GM18507 (cell line): ENCODE measurements at places on chromosomes 2 and 18.

DNA sequence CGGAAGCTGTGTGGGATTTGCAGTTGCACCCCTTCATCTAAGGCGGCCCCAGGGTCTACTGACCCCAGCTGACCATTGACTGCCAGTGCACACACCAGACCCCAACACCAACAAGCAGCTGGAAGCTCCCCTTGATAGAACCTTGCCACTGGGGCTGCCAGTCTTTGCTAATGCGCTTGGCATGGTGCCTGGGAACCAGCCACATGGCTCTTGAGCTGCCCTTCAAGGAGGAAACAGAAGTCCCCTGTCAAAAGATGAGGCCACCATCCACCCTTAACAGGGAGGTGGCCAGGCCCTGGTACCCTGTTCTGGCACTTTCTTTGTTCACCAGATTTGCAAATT is 8.6 kb downstream of the ALPI start:
- no peak for DNase-seq

DNA sequence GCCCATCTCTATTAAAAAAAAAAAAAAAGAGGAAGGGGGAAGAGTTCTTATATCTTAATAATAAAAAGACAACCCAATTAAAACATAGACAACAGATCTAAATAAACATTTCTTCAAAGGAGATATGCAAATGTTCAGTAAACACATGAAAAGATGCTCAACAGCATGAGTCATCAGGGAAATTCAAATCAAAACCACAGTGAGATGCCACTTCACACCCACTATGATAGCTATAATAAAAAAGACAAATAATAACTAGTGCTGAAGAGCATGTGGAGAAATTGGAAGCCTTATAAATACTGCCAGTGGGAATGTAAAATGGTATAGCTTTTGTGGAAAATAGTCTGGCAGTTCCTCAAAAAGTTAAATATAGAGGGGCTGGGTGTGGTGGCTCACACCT is 61.5 kb upstream of the CYP20A1 start:
- DNase-seq, result no peak

- no peak for DNase-seq
Measured at GRCh38 chr2:186820303-186820702, 28.7 kb downstream of the ZSWIM2 start.

DNA sequence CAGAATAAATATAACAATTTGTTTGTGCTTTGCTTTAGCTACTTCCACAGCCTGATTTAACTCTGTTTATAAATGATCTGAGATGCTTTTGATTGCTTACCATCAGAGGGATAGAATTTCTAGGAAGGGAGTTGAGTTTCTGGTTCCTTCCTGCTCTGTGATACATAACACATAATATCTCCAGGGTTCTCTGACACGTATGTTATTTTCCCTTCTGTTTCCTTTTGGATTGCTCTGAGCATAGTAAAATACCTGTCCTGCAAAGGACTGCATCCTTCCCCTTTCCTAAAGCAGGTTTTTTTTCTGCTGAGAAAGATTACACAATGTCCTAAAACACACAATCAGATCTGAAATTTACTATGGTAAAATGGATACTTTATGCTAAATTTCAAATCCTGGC is 76.1 kb downstream of the CABYR start:
- DNase-seq, result no peak

GRCh38 chr18:55775972-55776371 is 188.0 kb upstream of the TCF4 start:
- DNase-seq, result no peak

- DNase-seq, result no peak
Measured at GRCh38 chr2:113167115-113167932, 6.4 kb upstream of the PSD4 start.

- DNase-seq, result no peak
Measured at GRCh38 chr18:12079491-12080237, 14.0 kb upstream of the ANKRD62 start.

- DNase-seq, result no peak
Measured at GRCh38 chr2:239548451-239548871, 147.6 kb upstream of the HDAC4 start.

- no peak for DNase-seq
Measured at GRCh38 chr18:58305792-58306191, 261.8 kb downstream of the NEDD4L start.

- DNase-seq, result no peak
Measured at GRCh38 chr2:17373041-17373440, 145.2 kb downstream of the RAD51AP2 start.

- no peak for DNase-seq
Measured at GRCh38 chr18:3279201-3280185, 17.6 kb downstream of the MYL12B start.

DNA sequence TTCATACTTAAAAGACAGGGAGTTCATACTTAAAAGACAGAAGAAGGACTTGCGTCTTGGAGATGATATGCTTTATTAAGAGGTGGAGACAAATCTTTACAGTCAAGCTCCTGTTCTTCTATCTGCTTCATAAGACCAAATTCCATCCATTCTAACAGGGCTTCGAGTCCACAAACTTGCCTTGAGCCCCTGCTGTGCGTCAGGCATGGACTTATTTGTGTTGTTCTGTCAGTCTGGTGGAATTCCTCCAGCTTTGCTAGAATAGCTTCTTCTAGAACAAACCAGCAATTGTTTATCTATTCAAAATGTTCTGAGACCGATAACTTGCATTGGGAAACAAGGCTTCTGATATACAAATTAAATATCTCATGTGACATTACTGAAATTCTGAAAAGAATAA is 73.9 kb upstream of the SOX11 start:
- no peak for DNase-seq

- no peak for DNase-seq
Measured at GRCh38 chr2:212538305-212539071, at the start of gene ERBB4. TSS of gene ERBB4 (minus strand) at chr2:212538802. CDS start at chr2:212538530, 272 bp downstream.

GRCh38 chr18:58527952-58528287 is 101.0 kb downstream of the ALPK2 start:
- DNase-seq, result no peak

- no peak for DNase-seq
Measured at GRCh38 chr2:29557268-29557667, 364.1 kb downstream of the ALK start.

DNA sequence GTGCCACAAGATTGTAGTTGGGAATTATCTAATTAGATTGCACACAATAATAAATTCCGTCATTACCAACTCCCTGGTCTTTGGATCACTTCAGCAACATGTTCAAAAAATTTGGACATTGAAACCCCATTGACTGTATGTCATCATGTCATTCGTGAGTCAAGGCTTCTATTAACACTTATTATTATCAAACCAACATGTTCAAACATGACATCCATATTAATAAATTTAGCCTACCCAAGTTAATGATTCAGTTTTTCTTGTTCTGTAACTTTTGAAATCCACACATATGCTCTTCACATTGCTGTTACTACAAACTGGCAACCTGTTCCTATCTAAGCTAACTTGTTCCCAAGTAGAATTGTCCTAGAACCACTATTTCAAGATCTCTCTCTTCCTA is 1142.7 kb upstream of the SLC39A10 start:
- no peak for DNase-seq

GRCh38 chr18:1965541-1965940 is 605.8 kb downstream of the METTL4 start:
- no peak for DNase-seq

GRCh38 chr2:174846218-174846617 is 81.9 kb upstream of the CHRNA1 start:
- no peak for DNase-seq

DNA sequence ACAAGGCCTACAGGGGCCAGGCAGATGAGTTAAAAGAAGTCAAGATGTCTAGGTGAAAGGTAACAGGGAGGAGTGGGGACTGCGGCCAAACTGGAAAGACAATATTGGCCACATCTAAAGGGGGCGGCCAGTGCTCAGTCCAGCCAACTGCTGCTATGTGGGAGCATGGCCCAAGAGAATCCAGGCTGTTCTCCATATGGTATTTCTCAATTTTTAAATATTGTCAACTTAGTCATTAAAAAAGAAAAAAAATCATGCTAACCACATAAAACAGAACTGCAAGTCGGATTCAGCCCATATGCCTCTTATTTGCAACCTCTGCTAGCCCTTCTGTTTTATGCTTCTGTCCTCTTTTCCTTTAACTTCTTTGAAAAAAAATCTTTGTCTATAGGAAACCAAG is 14.8 kb downstream of the TRABD2A start:
- no peak for DNase-seq

DNA sequence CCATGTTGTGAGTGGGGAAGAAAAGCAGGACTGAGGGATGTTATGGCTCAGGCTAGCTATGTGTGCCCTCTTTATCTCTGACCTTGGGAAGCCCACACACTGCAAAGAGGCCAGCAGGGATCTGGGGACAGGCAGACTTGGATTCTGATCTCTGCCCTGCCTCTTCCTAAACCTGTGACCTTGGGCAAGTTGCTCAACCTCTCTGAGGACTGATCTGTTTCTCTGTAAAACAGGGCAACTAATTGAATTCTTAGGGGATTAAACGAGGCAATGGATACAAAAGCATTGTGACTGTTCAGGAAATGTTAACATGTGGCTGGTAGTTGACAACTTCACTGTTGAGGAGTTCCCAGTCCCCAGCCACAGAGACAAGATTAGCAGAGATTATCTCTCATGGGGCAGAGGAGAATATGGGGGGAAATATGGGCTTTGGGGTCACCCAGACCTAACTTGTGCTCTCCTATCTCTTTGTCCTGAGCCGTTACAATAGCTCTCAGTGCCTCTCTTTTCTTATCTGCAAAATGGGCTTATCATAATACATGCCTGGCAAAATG is 184.7 kb upstream of the GLI2 start:
- no peak for DNase-seq

- DNase-seq, result no peak
Measured at GRCh38 chr2:26678035-26678434, 14.5 kb upstream of the KCNK3 start.

DNA sequence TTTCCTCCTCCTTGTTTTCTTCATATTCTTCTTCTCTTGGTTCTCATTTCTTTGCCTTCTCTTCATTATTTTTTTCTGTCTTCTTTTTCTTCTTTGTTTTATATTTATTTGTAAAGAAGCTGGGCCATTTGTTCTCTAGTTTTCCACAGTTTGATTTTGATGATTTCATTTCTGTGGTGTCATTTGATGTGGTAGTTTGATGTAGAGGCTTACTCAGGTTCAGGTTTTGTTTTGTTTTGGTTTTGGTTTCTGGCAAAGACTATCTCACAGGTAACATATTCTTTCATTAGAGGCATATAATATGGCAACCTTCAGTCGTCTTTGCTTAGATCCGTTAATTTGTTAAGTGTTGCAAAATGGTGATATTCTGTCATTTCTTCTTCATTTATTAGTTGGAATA is 75.3 kb downstream of the BABAM2 start:
- DNase-seq, result no peak

GRCh38 chr2:176751314-176752227 is 461.0 kb upstream of the HNRNPA3 start:
- DNase-seq, result no peak

- no peak for DNase-seq
Measured at GRCh38 chr2:219625179-219625578, 2.3 kb upstream of the SLC4A3 start.

DNA sequence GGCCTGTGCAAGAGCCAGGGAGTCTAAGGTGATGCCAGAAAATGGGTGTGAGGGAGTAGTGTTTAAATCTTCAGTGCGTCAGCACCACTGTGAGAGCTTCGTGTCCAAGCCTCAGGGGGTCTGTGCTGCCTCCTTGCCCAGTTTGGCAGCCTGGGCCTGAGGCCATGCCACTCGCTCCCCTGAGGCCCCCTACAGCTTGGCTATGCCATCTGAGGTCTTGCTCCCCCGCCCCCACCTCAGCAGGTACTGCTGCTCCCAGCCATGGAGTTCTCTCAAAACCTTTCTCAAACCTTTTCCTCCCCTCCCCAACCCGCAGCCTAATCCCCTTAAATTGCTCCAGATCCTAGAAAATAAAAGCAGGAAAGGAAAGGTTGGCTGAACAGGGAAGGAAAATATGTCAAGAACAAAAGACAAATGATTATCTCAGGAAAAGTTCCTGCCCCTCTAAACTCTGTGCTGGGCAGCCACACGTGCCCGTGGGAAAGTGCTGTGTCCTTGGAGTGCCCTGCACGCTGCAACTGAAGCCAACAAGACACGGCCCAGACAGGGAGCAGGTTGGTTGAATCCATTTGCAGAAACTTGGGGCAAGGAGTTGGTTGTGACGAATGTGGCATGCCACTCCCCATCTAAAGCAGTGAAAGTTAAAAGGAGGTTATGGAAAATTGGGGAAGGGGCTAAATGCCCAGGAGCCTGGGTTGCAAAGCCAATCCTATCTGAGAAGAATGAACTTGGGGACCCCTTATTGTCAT is 61.2 kb downstream of the ATOH8 start:
- no peak for DNase-seq

DNA sequence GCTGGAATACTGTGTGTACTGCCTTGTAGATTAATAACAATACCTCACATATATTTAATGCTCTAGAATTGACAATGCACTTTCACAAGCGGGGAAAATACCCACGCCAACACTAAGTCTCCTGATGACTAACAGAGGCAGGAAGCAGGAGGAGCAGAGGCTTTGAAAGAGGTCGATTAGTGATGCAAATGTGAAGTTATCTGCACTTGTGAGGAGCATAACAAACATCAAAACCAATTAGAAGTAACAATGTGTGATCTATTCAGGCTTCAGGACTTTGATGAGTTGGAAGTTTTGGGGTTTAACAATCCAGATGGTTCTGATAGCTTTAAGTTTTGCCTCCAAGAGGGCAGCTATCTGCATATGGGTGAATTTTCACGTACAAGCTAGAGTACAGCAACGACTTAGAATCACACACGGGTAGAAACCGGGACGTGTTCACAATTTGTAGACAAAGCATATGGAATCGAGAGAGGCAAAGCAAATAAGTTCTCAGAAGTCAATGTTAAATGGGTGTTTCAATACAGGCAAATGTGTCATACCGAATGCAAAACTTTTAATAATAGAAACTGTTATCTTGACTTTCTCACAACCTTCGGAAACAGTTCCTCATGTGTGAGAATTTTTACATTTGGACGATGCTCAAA is 114.5 kb downstream of the METTL8 start:
- no peak for DNase-seq

DNA sequence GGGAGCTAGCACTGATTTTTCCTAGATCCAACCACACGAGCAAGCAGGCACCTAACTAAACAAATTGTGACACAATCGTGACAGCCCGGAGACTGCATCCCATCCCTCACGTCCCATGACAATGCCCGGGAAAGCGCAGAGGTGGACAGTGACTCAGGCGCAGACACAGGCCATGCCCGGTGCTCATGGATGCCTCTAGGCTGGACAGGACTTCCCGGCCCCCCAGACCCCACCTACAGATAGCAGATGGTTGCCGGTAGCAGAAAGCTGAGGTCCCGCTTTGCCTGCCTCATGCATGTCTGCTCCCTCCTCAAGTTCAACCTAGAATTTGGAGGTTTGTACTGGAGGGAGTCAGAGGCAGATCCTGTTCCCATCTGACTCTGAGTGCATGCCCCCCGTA is 81.0 kb downstream of the TPO start:
- no peak for DNase-seq

- no peak for DNase-seq
Measured at GRCh38 chr18:9513971-9514512, 38.7 kb downstream of the RALBP1 start.

DNA sequence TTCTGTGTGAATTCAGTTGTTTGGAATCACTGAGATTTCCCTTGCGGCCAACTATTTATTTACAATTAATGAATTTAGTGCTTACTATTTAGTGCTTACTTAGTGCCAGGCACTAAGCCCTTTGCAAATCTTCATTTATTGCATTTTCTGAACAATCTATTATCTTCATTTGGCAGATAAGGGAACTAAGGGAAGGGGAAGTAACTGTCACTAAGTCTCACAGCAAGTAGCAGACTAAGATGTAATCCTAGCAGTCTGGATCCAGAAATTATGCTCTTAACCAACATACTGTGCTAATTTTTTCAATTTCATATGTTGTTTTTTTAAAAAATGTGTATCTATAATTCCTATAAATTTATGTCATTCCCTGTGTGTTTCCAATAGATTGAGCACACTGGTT is 214.4 kb upstream of the EPC2 start:
- no peak for DNase-seq
